T-helper 9 cell (primary cell): ENCODE measurements at places on chromosomes 4 and X.

GRCh38 chr4:78885598-78885997 is 53.6 kb downstream of the PAQR3 start:
- DNase-seq = no peak

GRCh38 chrX:150324919-150325318 is 38.2 kb upstream of the MAMLD1 start:
- no peak for DNase-seq

GRCh38 chr4:10462876-10463275 is 5.7 kb upstream of the ZNF518B start:
- no peak for DNase-seq

DNA sequence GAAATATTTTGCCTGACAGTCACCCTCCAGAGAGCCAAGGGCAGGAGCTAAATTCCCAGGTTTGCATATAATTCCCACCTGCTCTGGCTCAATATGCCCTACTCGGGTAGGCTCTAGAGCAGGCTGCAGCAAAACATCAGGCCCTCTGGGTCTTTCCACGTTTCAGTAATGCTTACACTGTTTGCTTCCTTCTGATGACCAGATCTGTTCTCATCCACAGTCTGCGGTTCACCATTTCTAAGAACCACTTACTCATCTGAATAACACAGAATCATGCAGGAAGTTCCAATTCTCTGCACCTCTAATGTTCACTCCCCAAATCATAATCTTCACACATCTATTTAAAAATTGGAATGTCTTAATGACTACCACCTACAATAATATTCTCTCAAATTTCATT is 141.4 kb downstream of the PPP3CA start:
- DNase-seq = peak; percentile 3
